SIG-M5 (cell line): ENCODE measurements at places on chromosomes 4 and X.

- no peak for DNase-seq
Measured at GRCh38 chr4:108052558-108053120, 63.0 kb downstream of the HADH start.

DNA sequence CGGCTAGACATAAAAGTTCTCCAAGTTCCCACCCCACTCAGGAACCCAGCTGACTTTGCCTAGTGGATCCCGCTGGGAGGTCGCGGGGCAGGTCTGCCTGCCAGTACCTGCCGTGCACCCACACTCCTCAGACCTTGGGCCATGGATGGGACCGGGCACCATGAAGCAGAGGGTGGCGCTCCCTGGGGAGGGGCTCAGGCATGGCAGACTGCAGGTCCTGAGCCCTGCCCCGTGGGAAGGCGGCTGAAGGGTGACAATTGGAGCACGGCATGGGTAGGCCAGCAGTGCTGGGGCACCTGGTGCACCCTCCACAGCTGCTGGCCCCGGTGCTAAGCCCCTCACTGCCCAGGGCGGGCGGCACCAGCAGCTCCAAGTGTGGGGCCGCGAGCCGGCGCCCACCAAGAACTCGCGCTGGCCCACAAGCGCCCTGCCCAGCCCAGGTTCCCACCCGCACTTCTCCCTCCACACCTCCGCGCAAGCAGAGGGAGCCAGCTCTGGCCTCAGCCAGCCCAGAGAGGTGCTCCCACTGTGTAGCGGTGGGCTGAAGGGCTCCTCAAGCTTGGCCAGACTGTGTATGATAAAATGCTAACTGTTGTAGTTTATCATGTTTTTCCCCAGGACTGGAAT lies 63.1 kb downstream of the UGT2A2 start:
- DNase-seq, result no peak

DNA sequence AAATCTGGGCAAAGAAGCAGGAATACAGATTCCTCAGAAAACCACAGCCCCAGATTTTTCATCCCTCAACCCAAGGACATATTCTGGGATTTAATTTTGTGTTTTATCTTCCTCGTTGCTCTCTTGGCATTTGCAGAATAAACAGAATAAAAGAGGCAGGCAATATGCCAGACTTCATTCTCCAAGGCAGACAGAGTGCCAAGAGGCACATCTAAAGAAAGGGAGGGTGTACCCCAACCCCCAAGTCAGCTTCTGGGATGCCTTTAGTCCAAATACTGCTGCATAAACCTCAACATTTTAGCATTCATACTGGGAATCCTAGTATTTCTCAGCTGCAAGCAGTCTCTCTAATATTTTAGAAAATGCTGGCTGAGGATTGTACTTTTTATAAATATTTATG lies 629.2 kb downstream of the KLHL13 start:
- DNase-seq, result no peak

DNA sequence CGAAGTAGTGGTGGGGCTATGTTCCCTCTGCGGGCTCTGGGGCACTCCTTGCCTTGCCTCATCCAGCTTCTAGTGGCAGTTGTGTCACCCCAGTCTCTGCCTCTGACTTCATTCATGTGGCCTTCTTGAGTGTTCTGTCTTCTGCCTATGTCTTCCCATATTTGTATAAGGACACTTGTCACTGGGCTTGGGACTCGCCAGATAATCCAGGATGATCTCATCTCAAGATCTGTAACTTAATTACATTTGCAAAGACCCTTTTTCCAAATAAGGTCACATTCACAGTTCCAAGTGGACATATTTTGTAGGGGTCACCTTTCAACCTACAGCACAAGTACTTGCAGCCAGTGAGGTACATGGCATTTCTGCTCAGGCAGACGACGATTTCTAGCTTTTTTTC lies 30.3 kb upstream of the CLDN24 start:
- DNase-seq, result no peak

DNA sequence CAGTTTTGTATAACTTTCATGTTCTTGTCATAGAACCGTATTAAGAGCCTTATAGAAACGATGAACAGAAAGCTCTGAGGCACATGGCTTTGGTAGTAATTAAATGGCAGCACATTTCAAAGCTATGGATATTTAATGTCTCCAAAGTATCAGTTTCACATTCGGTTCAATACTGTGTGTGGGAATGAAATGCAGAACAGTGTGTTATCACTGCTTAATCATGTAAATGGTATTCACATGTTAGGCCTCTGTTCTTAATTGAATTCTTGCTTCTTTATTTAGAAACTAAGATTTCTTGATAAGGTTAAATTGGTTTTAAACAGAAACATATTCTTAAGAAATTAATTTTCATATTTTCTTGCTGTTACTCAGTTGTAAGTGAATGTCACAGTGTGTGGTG lies 701.0 kb upstream of the PITX2 start:
- no peak for DNase-seq

DNA sequence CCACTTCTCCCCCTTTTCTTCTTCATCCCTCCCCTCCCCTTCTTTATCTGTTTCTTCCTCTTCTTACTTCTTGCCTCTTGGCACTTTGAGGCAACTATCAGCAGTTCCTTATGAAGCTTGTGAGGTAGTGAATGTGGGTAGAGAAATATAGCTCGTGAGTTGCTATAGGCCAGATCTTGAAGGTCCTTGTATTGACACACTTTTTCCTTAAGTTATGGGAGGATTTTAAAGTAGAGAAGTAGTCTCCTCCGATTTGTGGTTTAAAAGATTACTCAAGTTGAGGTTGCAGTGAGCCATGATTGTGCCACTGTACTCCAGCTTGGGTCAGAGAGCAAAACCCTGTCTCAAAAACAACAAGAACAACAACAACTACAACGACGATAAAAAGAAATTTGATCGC lies 3.4 kb upstream of the RRAGB start:
- peak; percentile 94 for DNase-seq

- no peak for DNase-seq
Measured at GRCh38 chrX:2500091-2500802, 529 bp downstream of the DHRSX start.

- DNase-seq, result no peak
Measured at GRCh38 chr4:175714686-175715085, 97.4 kb downstream of the GPM6A start.

GRCh38 chrX:104913348-104913747 lies 307.1 kb downstream of the TEX13A start:
- DNase-seq, result no peak

DNA sequence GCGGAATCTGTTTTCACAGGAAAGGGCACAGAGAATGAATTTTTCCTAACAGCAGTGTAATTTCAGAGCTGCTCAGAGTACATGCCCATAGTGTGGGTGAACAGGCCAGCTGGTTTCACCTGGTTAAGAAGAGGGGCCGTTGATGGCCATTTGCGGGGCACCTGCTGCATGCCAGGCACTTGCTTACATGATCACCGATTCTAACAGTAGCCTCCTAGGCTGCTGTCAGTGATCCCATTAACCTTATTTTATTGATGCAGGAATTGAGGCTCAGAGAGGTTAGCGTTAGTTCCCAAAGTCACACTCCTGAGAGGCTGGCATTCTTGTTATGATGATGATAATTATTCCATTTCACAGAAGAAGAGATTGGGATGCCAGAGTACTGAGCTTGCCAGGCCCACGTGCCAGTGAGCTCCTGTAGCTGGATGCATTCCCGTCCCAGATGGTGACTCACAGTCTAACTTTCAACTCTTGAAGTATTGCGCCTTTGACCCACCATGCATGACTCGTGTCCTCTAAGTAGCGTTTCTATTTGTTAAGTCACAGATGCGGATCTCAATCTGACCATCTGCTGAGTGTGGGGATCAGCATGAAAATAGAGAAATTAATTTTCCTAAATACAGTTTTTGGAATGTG lies 76.5 kb downstream of the PSAPL1 start:
- no peak for DNase-seq

- no peak for DNase-seq
Measured at GRCh38 chr4:22991576-22991975, 298.8 kb downstream of the GBA3 start.

GRCh38 chr4:168304744-168305459 lies 13.7 kb downstream of the DDX60 start:
- DNase-seq, result no peak

GRCh38 chr4:17490575-17491059 lies 21.3 kb downstream of the QDPR start:
- no peak for DNase-seq

- DNase-seq, result no peak
Measured at GRCh38 chr4:4182835-4183568, 43.7 kb downstream of the OTOP1 start.

- DNase-seq, result no peak
Measured at GRCh38 chr4:186840771-186841301, 117.2 kb upstream of the FAT1 start.

DNA sequence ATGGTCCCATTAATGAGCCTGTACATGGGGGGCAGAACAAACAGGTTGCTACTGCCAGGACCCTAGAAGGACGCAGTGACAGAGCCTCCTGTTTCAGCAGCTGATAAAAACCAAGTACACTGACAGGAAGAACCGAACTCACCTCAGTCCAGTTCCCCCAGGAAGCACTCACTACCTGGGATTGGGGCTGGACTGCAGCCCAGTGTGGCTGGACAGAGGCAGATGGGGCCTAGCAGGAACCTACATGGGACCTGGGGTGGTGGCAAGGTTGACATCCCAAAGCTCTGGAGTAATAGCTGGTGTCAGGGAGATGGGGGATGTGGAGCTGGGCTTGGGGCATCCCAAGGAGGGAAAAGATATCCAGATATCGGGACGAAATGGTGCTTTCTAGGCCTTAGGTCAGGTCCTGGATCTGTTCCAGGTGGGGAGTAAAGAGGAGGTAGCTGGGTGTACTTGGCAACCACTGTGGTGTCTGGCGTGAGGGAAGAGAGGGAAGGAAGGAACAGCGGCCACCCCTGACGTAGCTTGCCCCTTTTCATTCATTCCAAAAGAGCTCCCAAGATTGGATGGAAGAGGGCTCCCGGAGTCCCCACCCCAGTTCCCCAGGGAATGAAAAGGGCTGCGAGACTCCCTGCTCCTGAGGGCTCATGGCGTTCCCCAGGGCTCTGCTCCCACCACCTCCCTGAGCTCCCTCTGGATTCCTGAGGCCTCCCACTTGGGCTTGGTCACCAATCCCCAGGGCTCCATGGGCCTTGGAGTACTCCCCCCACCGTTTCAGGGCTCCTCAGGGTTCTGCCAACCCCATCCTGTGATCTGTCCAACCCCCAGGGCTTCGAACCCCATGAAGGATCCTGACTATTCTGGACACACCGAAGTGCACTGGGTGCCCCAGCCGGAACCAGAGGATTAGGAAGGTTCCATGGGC lies 4.5 kb downstream of the EMD start:
- no peak for DNase-seq

DNA sequence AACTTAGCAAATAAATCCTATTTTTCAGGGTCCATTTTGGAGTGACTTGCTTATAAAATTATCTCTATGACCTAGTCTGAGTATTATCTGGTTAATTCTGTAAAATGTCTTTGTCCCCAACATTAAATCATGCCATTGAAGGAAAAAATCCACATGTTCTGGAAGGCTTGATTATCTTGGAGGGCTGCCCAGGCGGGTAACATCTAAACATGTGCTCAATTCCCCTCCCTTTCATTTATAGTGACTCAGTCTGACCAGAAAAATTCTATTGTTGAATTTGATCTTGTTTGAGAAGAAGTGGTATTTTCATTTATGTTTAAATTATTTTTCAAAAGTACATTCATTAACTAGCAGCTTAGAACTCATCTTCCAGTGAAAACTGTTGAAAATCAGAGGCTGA lies 55.4 kb upstream of the SLC10A7 start:
- no peak for DNase-seq

DNA sequence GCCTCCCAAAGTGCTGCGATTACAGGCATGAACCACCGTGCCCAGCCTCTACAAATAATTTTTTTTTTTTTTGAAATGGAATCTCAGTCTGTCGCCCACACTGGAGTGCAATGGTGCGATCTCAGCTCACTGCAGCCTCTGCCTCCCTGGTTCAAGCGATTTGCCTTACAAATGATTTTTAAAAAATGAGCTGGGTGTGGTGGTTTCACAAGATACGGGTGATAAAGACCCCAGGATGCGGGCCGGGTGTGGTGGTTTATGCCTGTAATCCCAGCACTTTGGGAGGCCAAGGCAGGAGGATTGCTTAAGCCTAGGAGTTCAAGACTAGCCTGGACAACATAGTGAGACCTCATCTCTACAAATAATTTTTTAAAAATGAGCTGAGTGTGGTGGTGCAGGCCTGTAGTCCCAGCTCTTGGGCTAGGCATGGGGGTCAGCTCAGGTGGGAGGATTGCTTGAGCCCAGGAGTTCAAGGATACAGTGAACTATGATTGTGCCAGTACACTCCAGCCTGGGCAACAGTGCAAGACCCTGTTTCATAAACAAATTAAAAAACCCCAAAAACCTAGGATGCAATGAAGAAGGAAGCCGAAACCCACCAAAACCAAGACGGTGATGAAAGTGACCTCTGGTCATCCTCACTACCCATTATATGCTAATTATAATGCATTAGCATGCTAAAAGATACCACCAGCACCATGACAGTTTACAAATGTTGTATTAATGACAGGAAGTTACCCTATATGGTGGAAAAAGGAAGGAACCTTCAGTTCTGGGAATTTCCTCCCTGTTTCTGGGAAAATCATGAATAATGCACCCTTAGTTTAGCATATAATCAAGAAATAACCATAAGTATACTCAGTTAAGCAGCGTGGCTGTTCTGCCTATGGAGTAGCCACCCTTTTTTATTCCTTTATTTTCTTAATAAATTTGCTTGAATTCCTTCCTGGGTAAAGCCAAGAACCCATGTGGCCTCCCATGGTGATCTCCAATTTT lies 27.7 kb downstream of the PDGFRA start:
- no peak for DNase-seq

DNA sequence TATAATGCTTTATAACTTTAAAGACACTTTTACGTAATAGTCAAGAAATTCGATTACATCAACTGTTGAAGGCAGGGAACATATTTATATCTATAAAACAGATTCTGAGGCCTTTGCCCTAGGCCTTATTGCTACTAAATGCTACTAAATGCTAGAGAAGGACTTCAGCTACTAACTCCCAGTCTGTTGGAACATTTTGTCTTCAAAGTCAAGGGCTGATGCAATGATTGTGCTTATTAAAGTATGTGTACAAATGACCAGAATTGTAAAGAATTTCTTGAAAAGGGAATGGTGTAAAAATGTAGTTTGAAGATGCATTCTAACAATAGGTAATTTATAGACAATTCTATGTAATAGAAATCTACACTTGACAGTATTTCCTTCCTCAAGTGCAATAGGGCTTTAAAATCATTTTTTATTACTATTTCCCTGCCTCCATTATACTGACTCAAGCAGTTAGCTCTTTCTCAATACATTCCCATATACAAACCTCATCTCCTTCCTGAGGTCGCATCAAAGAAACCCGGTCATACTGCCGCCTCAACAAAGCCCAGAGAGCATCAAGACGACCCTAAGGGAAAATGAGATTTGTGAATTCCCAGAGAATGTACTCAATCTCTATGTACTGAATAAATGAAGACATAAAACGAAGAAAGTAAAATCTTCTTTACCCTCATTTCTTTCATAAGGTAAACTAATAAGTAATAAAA lies 95.7 kb downstream of the ANTXR2 start:
- DNase-seq, result no peak

GRCh38 chr4:87950493-87950892 lies 25.0 kb upstream of the SPP1 start:
- no peak for DNase-seq
